NCI-H1436 (cell line): ENCODE measurements at places on chromosomes 1 and 21.

DNA sequence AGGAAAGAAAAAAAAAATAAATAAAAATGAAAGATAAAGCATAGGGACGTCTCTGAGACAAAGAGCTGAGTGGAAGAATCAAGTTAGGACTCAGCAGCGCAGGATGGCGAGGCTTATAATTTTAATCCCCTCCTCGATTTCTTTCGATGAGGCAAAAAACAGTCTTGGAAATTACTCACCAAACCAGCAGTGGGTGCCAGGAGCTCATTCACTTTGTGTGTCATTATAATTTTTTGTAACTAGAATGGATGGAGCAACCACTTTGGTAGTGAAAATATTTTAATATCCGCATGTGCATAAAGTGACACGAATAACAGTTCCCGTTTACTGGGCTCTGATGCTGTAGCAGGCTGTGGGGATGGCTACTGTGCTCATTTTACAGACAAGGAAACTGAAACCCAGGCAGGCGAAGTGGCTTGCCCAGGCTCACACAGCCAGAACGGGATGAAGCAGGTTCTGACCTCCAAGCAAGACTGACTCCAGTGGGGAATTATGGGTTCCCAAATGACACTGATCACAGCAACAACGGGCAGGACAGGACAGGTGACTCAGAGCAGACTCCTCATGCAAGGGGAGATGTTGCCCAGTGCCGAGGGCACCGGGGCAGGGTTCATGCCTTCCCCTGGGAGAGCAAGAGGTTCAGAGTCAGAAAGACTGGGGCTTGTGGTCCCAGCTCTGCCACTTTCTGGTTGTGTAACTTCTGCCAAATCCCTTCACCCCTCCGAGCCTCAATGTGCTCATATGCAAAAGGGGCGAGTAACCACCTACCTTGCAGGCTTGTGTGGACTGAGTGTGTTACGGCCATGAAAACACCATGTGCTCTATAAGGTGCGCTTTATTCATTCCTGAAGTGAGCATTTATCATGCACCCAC lies 63.6 kb downstream of the RUNX3 start:
- DNase-seq: no peak

- no peak for DNase-seq
Observed at GRCh38 chr21:36550761-36551160, 70.8 kb upstream of the CLDN14 start.

- DNase-seq: no peak
Observed at GRCh38 chr1:203686091-203686632, 59.5 kb downstream of the ATP2B4 start.

- no peak for DNase-seq
Observed at GRCh38 chr1:33439662-33440061, 8.8 kb upstream of the PHC2 start.

- DNase-seq: no peak
Observed at GRCh38 chr1:2788506-2789163, 12.9 kb downstream of the TTC34 start.

DNA sequence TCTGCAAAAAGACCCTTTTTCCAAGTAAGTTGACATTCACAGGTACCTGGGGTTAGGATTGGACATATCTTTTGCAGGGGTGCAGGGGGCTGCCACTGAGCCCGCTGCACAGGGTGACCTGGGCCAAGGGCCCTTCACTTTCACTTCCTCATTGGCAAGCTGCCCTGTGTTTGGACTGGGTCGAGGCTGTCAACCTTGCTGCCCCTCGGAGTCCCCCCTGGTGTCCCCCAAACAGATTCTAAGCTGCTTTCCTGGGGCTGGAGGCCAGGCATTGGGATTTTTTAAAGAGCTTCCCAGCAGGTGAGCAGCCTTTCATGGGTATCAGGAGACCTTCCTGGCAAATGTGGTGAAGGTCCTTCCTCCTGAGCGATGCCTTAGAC lies 7.9 kb upstream of the UMODL1 start:
- DNase-seq: peak; percentile 23

DNA sequence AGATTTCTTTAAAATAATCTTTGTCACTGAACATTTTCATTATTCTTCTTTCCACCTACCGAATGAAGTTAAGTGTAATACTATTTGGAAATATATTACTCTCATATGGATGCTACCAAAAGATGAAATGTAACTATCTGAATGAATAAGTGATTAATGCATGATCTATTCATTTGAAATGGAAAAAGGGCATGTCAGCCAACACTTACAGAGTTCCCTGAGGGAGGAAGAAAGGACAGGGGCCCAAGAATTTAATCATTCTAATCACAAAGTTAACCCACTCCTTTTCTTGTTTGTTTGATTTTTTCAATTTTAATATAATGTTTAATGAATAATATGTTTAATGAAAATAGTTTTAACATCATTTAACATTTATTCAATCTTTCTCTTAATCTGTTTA lies 129.4 kb downstream of the ZC3H11B start:
- no peak for DNase-seq

DNA sequence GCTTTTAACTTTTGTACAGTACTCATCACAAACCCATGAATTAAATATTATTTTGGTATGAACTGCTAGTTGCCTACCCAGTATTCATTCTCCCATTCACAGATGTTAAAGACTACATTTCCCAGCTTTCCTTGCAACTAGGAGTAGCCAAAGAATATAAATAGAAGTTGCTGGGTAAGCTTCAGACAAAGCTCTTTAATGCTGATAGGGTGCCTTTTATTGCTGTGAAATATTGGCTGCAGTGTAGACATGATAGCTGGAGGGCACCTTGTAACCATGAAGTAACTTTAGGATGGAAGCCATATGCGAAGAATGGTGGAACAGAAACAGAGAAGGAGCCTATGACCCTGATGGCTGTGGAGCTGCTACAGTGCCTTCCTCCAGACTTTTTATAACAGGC lies 16.7 kb downstream of the JUN start:
- no peak for DNase-seq
